ENCODE measurements at places on chromosomes 2 and 18.

DNA sequence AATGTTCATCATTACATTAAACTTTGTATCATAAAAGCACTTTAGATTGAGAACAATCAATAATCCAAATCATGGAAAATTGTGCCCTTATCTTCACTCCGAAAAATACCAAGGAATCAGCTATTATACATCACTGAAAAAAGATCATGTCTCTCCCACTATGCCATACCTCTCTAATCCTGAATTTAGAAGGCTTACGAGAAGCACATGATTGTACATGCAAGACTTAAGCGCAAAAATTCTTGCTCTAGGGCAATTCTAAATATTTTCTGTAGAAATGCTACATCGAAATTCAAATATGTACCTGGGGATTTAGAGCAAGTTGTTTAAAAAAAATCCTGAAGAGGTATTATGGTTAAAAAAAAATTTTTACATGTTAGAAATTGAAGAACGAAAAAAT lies 1.3 kb downstream of the CYTIP start:
- DNase-seq: no peak

GRCh38 chr2:101264360-101264939 lies 11.8 kb downstream of the CNOT11 start:
- no peak for DNase-seq

DNA sequence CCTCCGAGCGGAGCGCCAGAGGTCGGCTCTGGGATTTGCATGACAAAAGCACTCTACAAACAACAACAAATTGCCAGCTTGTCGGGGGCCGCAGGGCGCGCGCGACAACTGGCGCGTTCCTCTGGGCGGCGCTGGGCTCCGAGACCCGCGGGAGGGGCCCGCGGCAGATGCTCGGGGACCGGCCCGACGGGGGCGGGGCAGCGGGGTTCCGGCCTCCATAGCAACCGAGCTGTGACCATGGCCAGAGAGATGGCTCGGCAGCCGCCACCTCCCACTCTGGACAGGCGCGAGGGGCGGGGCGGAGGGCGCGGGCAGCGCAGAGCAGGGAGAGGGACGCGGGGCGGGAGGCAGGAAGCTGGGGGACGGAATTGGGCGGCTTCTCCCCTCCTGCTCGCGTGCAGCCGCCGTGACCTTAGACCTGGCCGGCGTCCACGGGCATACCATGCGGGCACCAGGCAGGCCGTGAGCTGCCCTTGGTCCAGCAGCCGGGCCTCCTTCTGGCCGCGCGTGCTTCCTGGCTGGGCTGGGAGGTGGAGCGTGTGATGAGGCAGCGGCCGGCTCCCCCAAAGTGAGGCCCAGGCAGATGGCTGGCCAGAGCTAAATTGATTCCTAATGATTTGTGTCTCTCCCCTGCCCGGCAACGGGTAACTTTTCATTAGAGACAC lies 171.5 kb downstream of the CELF4 start:
- no peak for DNase-seq

DNA sequence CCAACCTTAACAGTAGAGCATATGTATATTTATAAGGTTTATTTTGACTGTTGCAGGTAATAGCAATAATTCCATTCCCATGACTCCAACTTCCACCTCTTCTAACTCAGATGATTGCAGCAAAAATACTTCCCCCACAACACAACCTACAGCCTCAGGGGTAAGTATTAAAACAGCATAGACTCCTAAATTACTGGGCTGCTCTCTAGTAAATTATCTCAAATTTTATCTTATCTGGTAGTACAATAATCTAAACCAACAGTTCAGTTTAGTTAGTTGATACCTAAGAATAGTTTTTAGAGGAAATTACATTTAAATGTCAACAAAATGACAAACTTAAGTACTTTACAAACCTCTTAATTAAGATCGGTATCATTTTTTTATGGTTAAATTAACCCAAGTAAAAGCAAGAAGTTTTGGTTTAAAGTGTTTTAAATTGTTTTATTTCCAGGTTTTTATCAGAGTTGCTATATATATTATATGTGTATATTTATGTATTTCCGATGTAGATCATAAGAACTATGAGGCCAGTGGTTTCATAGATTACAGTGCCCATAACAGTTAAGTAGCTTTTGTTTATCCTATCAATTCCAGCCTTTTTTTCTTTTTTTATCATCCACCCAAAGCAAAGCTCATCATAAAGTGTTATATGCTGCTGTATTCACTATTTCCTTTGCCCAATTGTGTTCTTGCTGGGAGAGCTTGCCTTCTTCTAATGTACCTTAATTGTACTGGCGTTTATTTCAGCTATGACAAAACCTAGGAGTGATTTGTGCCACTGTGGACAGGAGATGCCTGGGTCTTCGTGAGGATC lies 13.7 kb downstream of the GATA6 start:
- no peak for DNase-seq

GRCh38 chr2:121140734-121141133 lies 144.3 kb downstream of the TFCP2L1 start:
- no peak for DNase-seq

DNA sequence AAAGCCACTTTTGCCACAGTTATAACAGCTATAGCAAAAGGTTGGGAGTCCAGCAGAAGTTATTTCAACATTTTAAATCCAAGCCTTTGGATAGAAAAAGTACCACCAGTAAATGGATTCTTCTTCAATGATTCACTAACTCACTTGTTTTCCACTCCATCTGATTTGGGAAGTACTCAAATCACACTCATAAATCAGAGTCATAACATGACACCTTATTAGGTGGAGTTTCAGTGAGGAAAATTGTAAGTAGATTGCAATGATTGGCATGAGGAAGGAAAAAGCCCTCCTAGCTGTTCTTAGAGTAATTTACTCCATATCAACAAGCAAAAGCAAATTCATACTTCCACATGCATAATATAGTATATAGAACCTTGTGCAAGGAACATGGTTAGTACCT lies 132.9 kb downstream of the NR4A2 start:
- no peak for DNase-seq

GRCh38 chr2:228016402-228016801 lies 145.0 kb downstream of the DAW1 start:
- DNase-seq: no peak

GRCh38 chr2:68912111-68912510 lies 40.6 kb downstream of the GKN2 start:
- DNase-seq: no peak

DNA sequence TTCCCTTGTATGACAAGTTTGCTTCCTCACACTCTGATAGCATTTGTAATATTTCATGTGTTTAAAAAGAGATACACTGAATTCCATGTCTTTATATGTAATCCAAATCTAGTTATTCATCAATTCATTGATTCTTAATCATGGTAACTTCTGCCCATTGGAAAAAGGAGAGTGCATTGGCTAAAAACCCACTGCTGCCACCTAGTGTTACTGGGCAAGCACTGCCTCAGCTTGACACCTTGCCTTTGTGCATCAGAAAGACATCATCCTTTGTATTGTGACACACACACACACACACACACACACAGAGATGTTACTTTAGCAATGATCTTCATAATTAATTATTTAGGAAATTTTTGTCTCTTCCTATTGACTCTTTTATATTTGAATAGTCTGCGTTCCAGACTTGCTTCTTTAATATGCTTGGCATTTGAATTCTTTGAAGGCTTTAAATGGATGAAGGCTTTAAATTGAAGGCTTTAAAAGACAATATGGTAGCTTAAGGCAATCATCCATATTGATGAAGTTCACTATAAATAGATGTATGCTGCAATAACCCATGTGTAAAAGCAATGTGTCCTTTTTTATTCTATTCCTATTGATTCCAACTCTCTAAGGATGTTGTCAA lies 414.2 kb upstream of the CHST9 start:
- DNase-seq: peak; percentile 18

GRCh38 chr2:8799004-8799403 lies 38.4 kb downstream of the KIDINS220 start:
- DNase-seq: no peak

GRCh38 chr2:778731-779350 lies 101.6 kb upstream of the TMEM18 start:
- no peak for DNase-seq

GRCh38 chr2:227388537-227389011 lies 825 bp upstream of the SCYGR1 start:
- DNase-seq: no peak

DNA sequence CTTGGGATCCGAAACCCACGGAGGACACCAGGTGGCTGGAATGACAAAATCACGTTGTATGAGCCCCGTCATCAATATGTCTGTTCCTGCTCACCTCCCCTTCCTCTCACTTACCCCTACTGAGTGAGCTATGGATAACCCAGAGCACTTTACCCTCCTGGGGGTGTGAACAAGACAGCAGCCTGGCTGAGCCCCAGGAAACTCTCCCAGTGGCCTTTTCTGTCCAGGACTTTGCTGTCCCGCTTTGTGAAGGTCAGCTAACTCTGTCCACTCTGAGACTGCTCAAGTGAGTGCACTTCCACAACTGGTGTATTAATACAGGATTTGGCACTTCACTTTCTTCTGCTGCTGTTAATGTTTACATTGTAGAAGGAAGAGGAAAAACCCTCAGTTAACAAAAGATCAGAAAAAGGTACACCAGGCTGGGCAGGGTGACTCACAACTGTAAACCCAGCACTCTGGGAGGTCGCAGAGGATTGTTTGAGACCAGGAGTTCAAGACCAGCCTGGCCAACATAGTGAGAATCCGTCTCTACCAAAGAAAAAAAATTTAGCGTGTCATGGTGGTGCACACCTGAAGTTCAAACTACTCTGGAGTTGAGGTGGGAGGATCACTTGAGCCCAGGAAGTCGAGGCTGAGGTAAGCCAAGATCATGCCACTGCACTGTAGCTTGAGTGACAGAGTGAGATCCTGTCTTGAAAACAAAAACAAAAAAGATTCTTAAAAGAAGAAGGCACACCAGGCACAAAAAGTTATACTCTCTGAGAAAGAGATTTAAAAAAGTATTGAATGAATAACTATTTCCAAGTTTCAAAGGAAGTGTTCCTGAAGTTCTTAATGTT lies 90.3 kb downstream of the CLHC1 start:
- DNase-seq: no peak

DNA sequence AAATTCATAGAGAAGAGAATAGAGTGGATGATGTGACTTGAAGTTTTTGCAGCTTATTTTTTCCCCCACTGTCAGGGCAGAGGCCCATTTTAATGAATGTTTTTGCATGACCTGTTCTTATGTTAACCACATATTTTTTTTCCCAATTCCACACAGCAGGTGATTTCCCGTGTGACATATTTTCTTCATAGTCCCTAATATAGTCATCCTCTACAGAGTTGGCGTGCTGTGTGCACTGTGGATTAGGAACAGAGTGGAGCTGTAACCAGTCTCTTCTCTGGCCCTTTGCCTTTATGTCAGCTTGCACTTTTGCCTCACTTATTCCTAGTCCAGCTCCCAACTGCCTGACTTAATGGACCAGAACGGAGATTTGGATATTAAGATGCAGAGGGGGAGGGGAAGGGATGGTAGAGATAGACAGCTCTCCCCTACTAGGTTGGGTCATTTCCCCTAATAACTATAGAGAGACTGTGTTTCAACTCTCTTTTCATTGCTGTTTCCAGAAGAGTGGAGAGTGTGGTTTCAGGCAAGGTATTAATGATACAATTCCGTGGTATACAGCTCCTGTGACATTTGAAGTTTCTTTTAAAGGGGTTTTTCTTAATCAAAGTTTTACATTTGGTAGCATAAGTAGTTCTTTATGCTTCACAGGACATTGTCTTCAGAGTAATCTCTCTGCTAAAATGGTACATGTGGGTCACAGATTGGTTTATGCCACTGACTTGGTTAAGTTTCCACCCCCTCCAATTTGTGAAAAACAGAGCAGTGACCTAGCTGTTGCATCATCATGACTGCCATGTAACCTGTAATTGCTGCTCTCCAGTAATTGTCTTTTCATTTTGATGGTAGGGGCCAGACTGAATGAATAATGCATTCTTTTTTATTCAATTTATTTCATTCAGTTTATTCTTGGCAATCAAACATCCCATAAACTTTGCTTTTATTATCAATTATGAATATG lies 161.3 kb downstream of the HAUS1 start:
- peak; percentile 80 for DNase-seq

DNA sequence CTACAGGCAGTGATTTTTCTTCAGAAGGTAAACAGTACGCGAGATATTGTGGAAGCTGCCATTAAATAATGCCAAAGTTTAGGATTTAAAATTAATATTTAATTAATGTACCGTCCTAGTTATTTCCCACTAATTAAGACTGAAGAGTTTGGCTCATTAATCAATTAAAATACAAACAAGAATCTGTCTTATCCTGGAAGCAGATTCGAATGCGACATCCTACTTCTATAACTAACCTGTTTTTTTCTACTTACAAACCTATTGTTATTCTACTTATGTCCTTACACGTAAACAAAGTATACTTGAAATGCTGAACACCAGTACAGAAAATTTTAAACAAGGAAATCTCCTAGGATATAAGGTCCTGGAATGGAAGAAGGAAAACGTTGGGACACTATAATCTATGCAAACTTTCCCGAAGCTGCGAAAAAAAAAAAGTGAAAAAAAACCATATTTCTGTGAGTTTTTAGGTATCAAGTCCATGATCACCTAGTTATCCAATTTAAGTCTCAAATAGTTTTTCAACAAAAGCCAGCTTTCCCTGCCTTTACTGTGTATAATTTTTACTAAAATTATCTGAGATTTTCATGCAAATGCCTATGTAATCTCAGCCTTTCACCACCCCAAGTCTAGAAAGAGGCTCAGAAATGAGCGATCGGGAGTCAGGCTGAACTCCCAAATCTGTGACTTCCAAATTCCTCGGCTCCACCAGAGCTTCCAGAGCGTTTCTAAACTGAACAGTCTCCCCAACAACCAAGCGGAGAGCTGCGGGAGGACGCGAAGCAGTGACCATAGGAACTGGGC lies 1.2 kb upstream of the C2orf15 start:
- no peak for DNase-seq

DNA sequence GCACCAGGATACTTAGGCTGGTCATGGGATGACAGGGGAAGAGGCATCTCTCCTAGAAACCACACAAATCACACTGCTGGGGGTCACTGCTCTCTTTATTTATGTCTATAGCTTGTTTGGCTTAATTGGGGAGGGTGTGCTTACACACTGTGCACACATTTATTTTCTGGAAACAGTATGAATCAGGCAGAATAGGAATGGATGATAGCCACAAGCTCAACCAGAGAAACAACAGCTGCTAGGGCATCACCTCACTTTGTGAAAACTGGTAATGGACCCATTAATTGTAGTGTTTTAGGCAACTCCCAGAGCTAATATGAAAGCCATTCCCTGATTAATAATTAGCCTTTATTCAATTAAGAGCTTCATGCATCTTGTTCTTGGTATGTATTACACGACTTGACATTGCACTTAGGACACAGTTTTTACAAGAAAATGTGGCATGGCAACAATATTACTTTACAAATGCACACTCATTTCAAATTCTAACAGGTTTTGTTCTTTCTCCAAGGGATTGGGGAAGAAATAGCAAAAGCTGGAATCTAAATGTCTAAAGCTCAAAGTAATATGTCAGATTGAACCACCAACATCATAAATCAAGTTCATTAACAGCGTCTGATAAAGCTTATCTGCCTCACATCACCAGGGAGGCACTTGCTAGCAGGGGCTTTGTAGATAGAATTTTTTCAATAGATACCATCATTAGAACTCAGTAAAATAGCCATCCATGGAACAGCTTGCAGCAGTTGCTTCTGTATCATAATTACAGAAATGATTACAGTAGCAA lies 361.9 kb upstream of the FSHR start:
- no peak for DNase-seq

Data from smooth muscle cell of the brain vasculature (primary cell).